ENCODE measurements at places on chromosomes 7 and 10.

- no peak for DNase-seq
Measured at GRCh38 chr10:132780356-132780755, 5.6 kb downstream of the NKX6-2 start.

- DNase-seq, result no peak
Measured at GRCh38 chr7:1290679-1291356, 58.1 kb downstream of the UNCX start.

DNA sequence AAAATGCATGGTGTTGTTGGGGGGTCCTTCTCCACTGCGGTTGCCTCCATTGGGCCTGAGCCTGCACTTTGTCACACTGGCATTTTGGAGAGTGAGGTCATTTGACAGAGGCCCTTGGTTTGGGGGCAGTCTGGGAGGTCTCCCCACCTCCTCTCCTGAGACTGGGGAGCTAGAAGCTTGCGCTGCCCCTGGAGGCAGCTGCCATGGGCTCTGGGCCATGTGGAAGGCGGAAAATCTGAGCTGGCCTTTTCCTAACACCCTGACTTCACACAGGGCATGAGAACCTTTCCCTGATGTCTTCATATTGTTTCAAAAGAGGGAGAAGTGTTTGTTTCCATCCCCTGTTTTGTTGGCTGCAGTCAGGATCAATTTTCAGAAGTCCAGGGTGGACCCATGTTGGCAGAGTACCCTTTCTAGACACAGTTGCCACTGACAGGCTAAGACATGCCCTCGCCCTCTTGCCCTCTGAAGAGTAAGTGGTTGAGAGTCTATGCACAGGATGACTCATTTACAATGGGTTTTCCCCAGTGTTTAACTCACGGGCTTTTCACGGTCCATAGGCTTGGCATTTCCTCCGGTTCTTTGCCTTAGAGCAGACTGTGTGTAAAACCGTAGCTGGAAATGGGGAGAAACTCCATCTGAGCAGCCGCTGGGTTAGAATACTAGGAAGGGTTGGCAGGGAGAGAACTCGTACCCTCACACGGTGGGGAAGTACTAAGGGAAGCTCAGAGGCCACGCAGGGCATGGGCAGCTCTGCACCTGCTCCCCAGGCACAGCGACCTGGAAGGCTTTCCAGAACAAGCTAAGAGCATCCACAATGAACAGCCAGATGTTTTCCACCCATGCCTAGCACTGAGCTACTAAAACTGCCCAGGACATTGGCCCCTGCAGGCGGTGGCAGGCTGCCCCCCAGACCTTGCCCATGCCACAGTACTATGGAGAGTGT, 655.0 kb downstream of the SDK1 start:
- DNase-seq, result no peak

DNA sequence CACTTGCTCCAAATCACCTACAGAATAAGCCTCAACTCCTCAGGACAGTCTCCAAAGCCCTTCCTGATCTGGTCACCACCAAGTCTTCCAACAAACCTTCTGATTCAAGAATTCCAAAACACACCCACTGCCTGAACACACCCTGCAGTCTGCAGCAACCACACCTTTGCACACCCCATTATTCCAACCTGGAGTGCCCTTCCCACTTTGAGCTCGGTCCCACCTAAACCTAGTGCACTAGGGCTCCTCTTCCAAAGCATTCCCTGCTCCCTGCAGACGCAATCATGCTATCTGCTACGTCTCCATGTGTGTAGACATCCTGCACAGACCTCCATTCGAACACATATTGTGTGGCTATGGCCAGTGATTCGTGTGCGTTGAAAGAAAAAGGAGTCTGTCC, 289.3 kb downstream of the GRID1 start:
- DNase-seq, result no peak

DNA sequence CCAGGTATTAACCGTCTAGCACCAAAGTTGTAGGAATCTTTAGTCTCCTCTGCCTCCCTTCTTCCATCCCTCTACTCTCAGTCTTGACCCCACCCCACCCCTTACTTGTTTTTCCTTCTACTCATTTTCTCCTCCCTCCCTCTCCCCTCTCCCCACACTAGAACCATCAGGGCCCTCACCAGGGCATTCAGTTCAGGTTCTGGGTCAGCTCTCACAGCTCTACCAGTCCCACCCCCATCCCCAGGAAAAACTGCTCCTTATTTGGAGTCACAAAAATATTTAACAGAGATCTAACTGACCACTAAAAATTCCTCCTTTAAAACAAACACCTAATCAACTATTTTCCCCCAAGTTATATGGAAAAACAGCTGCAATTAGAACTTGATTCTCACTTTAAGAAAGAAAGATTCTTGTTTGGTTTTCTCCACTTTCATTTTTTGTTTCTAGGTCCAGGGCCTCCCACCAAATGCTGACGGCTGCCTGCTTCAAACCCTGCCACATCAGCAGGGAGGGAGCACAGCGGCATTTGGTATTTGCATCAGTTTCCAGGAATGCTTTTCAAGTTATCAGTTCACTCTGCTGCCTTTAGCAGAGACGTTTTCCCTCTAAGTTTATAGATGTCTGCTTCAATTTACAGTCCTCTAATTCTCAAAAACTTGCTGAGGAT, 2.8 kb upstream of the COL1A2 start:
- no peak for DNase-seq

- DNase-seq, result no peak
Measured at GRCh38 chr10:78063236-78063635, 29.6 kb downstream of the RPS24 start.

DNA sequence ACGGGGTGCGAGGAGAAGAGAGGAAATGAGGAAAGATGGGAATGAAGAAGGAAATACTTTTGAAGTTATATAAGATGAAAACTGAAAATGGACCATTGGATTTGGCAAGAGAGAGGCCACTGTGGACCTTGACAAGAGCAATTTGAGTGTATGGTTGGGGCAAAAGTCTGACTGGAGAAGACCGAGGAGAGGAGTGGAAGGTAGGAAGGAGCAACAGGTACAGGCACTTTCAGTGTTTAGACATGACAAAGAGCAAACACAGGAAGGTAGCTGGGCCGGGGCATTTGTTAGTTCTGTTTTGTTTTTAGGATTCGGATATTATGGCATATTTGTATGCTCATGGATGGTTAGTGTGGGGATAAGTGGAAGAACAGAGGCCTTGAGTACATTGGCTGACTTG, 99.4 kb downstream of the TAF3 start:
- no peak for DNase-seq

- no peak for DNase-seq
Measured at GRCh38 chr7:17976952-17977351, 36.7 kb upstream of the SNX13 start.

- DNase-seq, result no peak
Measured at GRCh38 chr10:7948371-7949000, 106.0 kb upstream of the GATA3 start.

- no peak for DNase-seq
Measured at GRCh38 chr7:119594956-119595355, 678.0 kb upstream of the KCND2 start.

- no peak for DNase-seq
Measured at GRCh38 chr10:124465003-124465776, 3.6 kb downstream of the LHPP start.

GRCh38 chr7:12870219-12870618, 182.8 kb downstream of the ARL4A start:
- DNase-seq, result no peak

- DNase-seq, result no peak
Measured at GRCh38 chr7:130490888-130491804, 739 bp upstream of the MEST start.

GRCh38 chr10:3236644-3237404, 64.2 kb upstream of the PITRM1 start:
- no peak for DNase-seq

DNA sequence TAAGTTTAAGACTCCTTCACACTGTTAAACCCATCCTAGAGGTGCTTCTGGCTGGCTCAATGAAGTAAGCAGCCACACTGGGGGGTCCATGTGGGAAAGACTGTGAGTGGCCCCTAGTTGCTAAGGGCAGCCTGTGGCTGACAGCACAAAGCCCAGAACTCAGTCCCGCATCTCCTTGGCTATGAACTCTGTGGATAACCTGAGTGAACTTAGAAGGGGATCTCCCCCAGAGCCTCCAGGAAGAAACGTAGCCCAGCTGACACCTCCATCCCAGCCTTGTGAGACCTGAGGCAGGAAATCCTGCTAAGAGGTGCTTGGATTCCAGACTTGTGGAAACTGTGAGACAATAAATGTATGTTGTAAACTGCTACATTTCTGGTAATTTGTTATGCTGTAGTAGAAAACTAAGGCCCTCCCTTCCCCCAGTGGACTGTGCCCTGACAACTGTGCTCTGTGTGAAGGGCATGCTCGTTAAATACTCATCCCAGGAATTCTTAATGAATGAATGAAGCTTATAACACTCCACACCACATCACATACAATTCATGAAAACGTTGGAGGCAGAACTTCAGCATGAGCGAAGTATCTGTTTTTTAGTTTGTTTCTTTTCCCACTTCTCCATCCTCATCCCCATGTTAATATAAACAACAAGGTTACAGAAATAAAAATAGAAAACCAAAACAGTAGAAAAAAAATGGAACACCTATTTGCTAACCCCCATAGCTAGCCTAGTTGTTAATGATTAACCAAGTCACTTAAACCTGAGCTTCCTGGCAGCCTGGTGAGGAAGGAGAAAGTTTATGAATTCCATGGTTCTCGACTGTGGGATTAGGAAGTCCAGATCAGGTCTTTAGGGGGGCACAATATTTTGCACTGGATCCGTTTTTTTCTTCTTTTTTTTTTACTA, 36.8 kb upstream of the AOAH start:
- no peak for DNase-seq

DNA sequence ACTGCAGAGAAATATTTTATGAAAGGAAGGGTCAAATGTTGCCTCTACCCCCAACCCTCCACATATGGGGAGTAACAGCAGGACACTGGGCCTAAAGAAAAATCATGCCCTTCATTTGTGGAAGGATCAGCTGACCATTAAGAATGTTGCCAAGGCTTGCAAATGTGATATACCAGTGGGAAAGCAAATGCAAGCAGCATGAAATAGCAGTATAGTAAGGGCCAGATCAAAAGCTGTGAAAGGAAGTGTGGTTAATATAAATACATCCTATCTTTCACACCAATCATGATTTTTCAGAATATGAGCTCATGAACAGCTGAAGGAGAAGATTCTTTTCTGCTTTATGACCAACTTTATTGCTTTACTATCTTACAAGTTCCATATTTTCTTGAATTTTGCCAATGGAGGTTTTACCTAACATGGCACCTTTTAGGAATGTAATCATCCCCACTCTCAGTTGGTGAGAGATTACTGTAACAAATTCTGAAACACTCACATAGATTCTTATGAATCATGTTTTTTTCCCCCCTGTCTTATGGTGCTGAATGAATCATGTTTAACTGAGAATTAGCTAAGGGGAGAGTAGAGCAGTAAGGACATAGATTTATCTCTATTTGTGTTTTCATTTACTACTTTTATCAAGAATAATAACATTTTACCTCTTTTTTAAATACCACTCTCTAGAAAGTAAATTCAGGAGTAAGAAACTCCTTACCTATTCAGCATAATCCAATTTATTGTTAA, 12.1 kb upstream of the ATAD1 start:
- DNase-seq, result no peak

- peak; percentile 84 for DNase-seq
Measured at GRCh38 chr10:132927824-132928223, 14.5 kb downstream of the CFAP46 start.

GRCh38 chr10:79056736-79057391, 11.9 kb upstream of the ZMIZ1 start:
- peak; percentile 74 for DNase-seq

DNA sequence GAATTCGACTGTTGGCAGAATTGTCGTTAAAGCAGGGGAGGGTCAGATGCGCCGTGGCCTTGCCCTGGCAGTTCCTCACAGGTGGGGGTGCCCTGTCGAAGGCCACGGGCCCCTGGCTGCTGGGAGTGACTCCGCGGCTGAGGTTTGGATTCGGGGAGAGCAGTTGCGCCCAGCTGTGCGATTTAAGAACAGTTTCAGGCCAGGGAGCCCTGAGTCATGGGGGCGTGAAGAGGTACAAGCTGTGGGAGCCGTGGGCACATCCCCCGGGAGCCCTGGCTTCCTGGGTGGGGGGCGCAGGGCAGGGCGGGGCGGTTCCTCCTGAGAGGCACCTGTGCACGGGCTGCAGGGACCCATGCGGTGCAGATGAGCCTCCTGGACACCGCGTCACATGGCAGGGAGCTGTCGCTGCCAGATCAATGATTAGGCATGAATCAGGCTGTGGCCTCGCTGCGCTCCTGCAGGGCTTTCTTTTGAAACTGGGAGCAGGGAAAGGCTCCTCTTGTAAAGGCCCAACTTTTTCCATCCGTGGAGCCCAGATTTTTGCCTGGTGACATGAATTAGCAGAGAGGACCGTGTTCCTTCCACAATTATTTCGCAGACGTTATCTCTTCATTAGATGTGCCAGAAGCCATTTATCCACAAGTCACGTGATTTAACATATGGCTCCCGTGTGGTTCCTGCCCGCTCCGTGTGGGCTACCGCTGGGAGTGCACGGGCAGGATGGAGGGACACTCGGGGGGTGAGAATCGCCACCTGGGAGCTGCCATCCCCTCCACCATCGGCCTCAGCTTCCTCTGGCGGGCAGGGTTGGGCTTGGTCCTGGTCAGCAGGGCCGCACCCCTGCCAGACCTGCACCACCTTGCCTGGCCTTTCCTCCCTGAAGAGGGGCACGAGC, 918 bp downstream of the PWWP2B start:
- DNase-seq, result no peak

- no peak for DNase-seq
Measured at GRCh38 chr10:14485986-14486385, 155.3 kb upstream of the FRMD4A start.

DNA sequence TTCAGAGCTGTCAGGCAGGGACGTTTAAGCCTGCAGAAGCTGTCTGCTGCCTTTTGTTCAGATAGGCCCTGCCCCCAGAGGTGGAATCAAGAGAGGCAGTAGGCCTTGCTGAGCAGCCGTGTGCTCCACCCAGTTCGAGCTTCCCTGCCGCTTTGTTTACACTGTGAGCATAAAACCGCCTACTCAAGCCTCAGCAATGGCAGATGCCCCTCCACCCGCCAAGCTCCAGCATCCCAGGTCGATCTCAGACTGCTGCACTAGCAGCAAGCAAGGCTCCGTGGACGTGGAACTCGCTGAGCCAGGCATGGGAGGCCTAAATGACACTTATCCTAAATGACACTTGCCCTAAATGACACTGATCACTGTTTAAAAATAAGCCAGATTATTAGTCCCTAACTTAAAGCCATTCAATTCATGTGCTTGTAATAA, 6.8 kb upstream of the ASB15 start:
- DNase-seq, result no peak

DNA sequence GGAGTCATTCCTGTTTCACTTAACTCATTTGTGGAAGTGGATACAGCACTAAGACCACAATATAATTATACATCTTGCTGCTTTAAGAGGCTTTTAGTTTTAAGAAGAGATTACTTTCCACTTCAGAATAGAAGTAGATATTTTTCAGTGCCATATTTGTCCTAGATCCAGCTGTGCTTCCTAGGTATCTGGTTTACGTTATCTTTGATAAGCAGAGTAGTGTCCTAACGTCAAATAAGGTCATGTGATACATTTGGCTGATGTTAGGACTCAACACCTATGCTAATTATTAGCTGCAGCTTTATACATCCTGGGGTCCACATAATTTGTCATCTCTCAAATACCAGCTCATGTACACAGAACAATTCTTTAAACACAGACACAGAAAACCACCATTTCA, 196.2 kb upstream of the SMIM30 start:
- DNase-seq, result no peak
